ENCODE measurements at places on chromosomes 7 and 10.
A peak's percentile ranks its signal among the peaks of the same experiment; 100 is the strongest.

GRCh38 chr10:102776779-102777456 is 33.2 kb downstream of the WBP1L start:
- no peaks in the 10 kb centered on the region for H3K27me3 ChIP-seq
- H3K36me3 ChIP-seq: peaks cover 2% of the 10 kb centered on the region
- peak overlapping the region; percentile 57 for H3K4me3 ChIP-seq
- no peak for DNase-seq

DNA sequence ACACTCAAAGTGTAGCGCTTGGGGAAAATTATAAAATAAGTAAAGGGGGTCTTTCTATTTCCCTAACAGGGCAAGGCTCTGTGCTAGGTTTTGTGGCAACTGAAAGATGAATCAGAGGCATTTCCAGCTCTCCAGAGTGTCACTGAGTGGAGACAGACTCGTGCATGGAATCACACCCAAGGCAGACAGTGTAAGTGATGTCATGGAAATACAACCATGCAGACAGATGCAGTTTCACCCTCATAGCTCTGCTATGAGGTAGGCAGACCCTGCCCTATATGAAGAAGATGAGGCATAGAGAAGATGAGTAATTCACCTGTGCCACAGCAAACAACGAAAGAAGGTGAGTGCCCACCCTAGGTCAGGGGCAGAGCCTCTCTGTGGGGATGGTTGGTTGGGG is 57.2 kb upstream of the PITRM1 start:
- no peaks in the 10 kb centered on the region for H3K36me3 ChIP-seq
- no peak for DNase-seq
- H3K27me3 ChIP-seq: peaks cover 22% of the 10 kb centered on the region
- H3K4me3 ChIP-seq: no peak overlapping the region

DNA sequence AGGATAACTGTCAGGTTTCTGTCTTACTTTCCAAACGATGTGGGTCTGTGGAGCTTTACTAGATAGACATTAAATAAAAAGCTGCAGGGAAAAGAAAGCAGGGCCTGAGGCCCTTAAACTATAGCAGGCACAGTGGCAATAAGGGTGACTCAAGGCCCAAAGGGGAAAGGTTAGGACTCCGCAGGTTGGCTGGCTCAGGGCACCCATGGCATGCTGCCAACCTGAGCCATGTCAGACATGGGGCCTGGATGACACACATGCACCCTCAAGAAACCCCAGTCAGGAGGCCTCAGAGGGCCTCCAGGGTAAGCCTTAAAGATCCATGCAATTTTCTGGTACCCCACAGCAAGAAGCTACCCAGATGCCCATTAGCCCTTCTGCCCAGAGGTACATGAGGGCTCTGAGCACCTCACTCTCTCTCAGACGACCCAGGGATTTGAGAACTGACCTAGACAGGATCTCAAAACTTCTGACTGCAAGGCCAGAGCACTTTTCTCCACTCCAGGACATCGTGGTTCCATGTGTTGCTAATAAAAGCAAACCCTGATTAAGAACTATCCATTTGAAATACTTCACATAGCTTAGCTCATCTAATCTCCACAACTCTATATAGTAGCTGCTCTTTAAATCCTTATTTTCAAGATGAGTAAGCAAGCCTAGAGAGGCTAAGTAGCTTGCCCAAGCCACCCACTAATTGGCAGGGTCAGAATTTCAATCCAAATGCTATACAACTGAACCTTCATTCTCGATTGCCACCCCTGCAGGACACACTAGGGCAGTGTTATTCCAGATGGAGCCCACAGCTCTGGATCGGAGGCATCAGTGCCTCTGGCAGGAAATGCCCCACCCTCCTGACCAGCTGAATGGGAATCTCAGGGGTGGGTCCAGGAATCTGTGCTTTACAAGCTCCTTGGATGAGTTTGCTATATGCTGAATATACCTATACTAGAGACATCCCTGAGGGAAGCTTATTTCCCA is 132.5 kb upstream of the EFCAB10 start:
- no peak for DNase-seq
- no peak overlapping the region for H3K4me3 ChIP-seq
- H3K27ac ChIP-seq: no peak overlapping the region
- H3K27me3 ChIP-seq: no peaks in the 10 kb centered on the region
- peaks cover 7% of the 10 kb centered on the region for H3K4me1 ChIP-seq

- H3K27me3 ChIP-seq: no peaks in the 10 kb centered on the region
- no peaks in the 10 kb centered on the region for H3K36me3 ChIP-seq
- DNase-seq: no peak
- no peak overlapping the region for H3K27ac ChIP-seq
Observed at GRCh38 chr7:46321556-46322205, 400.6 kb upstream of the IGFBP3 start.

DNA sequence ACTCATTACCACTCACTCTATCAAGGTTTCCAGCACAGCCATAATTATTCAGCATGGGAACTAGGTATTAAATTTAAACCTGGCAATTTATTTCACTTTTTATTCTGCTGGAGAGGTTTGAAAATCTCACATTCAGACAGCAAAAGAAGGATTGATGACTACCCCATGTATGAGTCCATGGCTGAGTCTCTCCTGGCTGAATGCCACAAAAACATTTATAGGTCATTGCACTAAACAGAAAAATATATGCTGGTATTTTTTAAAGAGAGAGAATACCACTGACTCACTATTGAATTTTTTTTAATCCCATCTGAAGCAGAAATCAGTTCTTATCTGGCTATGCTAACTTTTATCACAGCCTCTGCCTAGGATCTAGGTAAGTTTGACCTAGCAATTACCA is 336.3 kb downstream of the PPP1R3A start:
- no peak overlapping the region for H3K27ac ChIP-seq
- no peak for DNase-seq
- H3K27me3 ChIP-seq: no peaks in the 10 kb centered on the region
- H3K4me1 ChIP-seq: no peaks in the 10 kb centered on the region
- H3K4me3 ChIP-seq: no peak overlapping the region

DNA sequence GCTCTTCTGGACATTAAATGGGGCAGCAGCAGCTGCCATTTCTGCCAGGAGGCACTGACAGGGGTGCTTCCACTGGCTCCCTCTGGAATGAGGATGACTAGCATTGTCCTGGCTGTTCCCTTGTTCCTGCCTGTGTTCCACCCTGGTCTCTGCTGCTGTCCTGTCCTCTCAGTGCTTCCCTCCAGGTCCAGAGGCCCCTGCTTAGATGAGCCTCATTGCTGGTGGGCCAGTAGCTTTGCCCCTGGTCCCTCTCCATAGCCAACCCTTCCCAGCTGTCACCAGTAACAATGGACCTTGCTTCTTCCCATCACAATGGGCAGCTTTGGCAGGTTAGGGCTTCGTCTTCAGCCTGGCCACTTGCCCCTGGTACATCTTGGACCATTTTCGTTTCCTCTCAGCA is 561.1 kb downstream of the TCERG1L start:
- no peak overlapping the region for H3K4me3 ChIP-seq
- no peak for DNase-seq
- H3K36me3 ChIP-seq: no peaks in the 10 kb centered on the region
- no peaks in the 10 kb centered on the region for H3K4me1 ChIP-seq
- H3K27ac ChIP-seq: no peak overlapping the region

GRCh38 chr7:90347759-90348158 is 1.2 kb downstream of the GTPBP10 start:
- peak overlapping the region; percentile 90 for H3K4me3 ChIP-seq
- H3K36me3 ChIP-seq: peaks cover 29% of the 10 kb centered on the region
- no peak for DNase-seq

DNA sequence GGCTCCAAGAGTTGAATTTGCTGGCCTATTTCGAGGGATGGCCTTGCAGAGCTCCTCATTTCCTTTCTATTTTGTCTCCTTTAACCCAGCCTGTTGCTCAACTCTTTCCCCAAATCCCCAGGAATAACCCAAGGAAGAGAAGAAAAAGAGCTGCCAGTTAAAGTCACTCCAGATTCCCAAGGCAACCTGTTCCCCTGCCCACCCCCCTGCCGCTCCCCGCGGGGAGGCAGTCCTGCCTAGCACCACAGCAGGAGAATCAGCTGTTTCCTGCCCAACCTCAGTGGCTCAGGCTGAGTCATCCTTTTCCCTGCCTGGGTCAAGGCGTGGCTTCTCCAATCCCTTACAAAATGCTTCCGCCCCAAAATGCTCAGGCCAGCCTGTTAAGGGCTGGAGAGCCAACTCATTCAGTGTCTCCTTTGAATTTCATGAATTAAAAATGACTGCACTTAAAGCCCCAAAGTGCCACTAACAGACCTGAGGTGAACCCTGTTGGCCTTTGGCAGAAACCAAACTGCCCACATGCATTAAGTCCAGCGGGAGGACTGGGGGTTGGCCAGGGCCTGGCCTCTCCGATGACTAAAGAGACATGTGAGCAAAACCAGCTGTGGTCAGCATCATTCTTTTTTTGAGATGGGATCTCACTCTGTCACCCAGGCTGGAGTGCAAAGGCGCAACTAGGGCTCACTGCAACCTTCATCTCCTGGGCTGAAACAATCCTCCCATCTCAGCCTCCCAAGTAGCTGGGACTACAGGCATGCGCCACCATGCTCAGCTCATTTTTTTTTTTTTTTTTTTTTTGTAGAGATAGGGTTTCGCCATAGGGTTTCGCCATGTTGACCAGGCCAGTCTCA is 83.2 kb upstream of the KIF5B start:
- no peak overlapping the region for H3K4me3 ChIP-seq
- peaks cover 3% of the 10 kb centered on the region for H3K4me1 ChIP-seq
- no peaks in the 10 kb centered on the region for H3K27me3 ChIP-seq
- H3K27ac ChIP-seq: no peak overlapping the region
- no peaks in the 10 kb centered on the region for H3K36me3 ChIP-seq
- no peak for DNase-seq

GRCh38 chr7:98286093-98286539 is 4.6 kb downstream of the BRI3 start:
- H3K4me1 ChIP-seq: peaks cover 26% of the 10 kb centered on the region
- H3K4me3 ChIP-seq: no peak overlapping the region
- no peak overlapping the region for H3K27ac ChIP-seq

DNA sequence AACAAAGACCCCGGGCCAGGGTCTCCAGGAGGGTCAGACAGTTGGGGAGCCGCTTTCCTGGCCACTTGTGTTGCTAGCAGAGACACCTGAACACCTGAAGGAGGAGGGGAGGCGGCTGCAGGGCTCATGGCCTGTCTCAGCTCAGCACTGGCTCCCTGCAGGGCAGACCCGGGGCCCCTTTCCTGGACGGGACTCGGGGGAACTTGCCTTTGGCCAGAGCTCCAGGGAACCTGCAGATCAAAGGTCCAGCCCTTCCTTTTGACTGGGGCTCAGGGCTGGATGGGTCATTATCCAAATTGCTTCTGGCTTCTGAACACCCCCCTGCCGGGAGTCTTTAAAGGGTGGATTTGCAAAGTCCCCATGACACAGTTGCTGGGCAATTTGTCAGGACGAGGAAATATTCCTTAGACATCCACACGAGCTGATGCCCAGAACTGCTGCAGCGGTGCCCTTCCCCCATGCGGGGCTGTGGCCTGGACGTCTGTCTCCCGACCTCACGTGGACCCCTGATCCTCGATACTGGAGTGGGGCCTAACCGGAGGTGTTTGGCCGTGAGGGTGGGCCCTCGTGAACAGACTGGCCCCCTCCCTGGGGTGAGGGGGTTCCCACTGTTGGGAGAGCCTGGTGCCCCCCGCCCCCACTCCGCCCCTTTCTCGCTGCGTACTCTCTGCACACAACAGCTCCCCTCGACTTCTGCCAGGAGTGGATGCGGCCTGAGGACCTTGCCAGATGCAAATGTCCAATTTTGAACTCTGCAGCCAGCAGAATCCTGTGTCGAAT is 194.3 kb downstream of the ELFN1 start:
- no peaks in the 10 kb centered on the region for H3K4me1 ChIP-seq
- H3K27ac ChIP-seq: no peak overlapping the region
- no peak for DNase-seq
- no peaks in the 10 kb centered on the region for H3K27me3 ChIP-seq

- H3K4me1 ChIP-seq: peaks cover 32% of the 10 kb centered on the region
- no peak overlapping the region for H3K4me3 ChIP-seq
- no peak overlapping the region for H3K27ac ChIP-seq
- no peak for DNase-seq
Observed at GRCh38 chr7:151223728-151224127, 3.3 kb downstream of the ABCF2 start.

- DNase-seq: no peak
- H3K36me3 ChIP-seq: no peaks in the 10 kb centered on the region
- H3K27me3 ChIP-seq: no peaks in the 10 kb centered on the region
- no peak overlapping the region for H3K4me3 ChIP-seq
- H3K27ac ChIP-seq: no peak overlapping the region
Observed at GRCh38 chr7:54129035-54129434, 413.1 kb upstream of the VSTM2A start.

DNA sequence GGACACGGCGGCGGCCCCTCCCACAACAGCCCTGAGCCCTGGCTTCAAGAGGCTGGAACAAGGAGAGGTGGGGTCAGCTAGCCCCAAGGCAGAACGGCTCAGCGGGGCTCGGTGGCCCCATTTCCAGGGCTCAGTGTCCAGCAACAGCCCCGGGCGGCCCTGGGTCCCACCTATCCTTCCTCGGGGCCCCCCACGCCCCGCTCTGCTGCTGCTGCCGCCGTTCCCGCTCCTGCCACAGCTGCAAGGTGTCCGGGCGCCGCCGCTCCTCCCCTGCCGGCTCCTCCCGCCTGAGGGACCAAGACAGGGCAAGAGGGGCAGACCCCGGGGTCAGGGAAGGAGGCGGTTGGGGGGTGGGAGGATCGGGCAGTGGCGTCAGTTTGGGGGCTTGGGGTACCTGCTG is 3.4 kb upstream of the SAP25 start:
- H3K27me3 ChIP-seq: no peaks in the 10 kb centered on the region
- H3K4me1 ChIP-seq: peaks cover 3% of the 10 kb centered on the region

- no peaks in the 10 kb centered on the region for H3K4me1 ChIP-seq
- no peak overlapping the region for H3K4me3 ChIP-seq
- DNase-seq: no peak
- no peak overlapping the region for H3K27ac ChIP-seq
Observed at GRCh38 chr7:125984795-125985194, 1055.2 kb upstream of the POT1 start.

DNA sequence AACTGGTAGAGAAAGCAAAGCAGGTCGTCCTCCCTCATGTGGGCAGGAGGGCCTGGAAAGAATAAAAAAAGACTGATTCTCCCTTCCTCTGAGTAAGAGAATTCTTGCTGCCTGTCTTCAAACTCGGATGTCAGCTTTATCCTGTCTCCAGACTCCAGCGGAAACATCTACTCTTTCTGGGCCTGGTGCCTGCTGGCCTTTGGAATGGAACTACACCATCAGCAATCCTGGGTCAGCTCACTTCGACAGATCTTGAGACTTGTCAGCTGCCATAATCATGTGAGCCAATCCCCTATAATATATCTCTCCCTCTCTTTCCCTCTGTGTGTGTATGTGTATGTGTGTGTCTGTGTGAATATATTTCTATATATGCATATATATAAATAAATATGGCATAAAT is 411.0 kb upstream of the DPP6 start:
- no peaks in the 10 kb centered on the region for H3K36me3 ChIP-seq
- no peak overlapping the region for H3K4me3 ChIP-seq
- H3K4me1 ChIP-seq: no peaks in the 10 kb centered on the region
- no peaks in the 10 kb centered on the region for H3K27me3 ChIP-seq
- no peak for DNase-seq

DNA sequence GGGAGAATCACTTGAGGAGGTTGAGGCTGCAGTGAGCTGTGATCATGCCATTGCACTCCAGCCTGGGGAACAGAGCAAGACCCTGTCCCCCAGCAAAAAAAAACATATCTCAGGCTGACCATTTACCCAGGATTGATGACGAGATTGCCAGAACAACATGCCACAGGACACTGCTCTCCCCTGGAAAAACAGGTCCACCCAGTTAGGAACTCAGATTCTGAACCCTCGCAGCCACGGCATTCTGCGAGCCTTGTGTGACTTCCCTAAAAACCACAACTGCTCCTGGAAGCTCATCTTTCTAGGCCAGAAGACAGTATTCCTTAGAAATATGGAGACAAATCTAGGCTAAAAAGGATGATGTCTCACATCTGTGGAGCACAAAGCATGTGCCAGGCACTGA is 42.1 kb upstream of the SH2B2 start:
- no peak for DNase-seq
- H3K36me3 ChIP-seq: peaks cover 5% of the 10 kb centered on the region
- H3K4me1 ChIP-seq: no peaks in the 10 kb centered on the region
- H3K27me3 ChIP-seq: no peaks in the 10 kb centered on the region
- H3K27ac ChIP-seq: no peak overlapping the region
- no peak overlapping the region for H3K4me3 ChIP-seq
